ENCODE measurements at places on chromosomes 13 and 19. TPM values are rescaled to one million over a fixed set of nuclear protein-coding genes. Genes with fewer than 3 reads are reported as not detected.

- no peak overlapping the region for H3K4me3 ChIP-seq
- no peaks in the 10 kb centered on the region for H3K27me3 ChIP-seq
- H3K4me1 ChIP-seq = no peaks in the 10 kb centered on the region
- no peak for DNase-seq
- H3K36me3 ChIP-seq = no peaks in the 10 kb centered on the region
Observed at GRCh38 chr13:54078271-54078870, 1049.8 kb downstream of the OLFM4 start.

GRCh38 chr19:2246801-2247361 is 2.2 kb upstream of the AMH start:
- H3K36me3 ChIP-seq = peaks cover 63% of the 10 kb centered on the region
- no peak for DNase-seq
- H3K27me3 ChIP-seq = peaks cover 29% of the 10 kb centered on the region
- peaks cover 40% of the 10 kb centered on the region for H3K4me1 ChIP-seq

DNA sequence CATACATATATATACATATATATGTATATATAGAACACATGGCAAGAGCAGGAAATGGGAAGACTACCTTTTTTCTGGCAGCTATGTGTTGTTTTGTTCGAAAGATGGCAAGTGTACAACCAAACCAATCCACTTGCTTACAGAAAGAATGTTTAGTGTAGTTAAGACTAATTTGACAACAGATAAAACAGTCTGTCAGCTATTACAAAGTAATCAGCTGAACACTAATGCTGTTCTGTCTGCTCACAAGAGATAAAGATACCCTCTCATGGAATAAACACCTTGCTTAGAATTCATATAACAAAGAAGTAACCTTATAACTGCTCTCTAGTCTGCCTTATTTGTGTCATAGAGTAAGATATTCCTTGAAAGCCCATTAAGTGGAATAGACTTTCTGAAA is 858 bp upstream of the KCNRG start:
- DNase-seq = no peak
- peaks cover 13% of the 10 kb centered on the region for H3K4me1 ChIP-seq
- no peak overlapping the region for H3K4me3 ChIP-seq
- H3K27me3 ChIP-seq = no peaks in the 10 kb centered on the region
- peaks cover 33% of the 10 kb centered on the region for H3K36me3 ChIP-seq

DNA sequence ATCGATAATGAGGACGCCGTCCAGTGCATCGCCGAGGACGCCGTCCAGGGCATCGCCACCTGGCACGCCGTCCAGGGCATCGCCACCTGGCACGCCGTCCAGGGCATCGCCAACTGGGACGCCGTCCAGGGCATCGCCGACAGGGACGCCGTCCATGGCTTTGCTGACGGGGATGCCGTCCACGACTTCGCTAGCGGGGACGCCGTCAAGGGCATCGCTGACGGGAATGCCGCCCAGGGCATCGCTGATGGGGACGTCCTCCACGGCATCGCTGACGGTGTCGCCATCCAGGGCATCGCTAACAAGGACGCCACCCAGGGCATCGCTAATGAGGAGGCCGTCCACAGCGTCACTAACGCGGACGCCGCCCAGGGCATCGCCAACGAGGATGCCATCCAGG is 946.5 kb downstream of the TUBA3C start:
- no peak for DNase-seq
- no peaks in the 10 kb centered on the region for H3K36me3 ChIP-seq

DNA sequence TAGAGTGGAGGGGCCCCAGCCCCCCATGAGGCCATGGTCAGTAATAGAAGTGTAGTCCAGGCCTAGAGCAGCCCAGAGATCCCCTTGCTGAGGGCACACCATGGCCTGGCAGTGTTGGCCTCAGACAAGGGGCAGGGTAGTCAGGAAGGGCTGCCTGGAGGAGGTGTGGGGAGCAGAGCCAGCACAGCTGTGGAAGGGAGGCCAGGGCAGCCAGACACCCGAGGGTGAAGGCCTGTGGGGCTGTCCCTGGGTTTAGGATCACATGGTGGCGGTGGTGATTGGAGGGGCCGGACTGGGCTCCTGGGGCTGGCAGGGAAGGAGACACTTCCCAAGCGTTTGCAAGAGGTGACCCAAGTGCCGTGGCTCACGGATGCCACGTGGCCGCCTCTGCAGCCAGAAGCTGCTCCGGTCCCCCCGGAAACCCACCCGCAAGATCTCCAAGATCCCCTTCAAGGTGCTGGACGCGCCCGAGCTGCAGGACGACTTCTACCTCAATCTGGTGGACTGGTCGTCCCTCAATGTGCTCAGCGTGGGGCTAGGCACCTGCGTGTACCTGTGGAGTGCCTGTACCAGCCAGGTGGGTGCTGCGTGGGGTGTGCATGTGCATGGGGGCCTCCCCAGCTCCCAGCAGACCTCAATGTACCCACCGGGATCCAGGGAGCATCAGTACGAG is 11.6 kb upstream of the TEKTIP1 start:
- DNase-seq = no peak
- no peaks in the 10 kb centered on the region for H3K27me3 ChIP-seq
- no peak overlapping the region for H3K27ac ChIP-seq
- peaks cover 79% of the 10 kb centered on the region for H3K36me3 ChIP-seq

DNA sequence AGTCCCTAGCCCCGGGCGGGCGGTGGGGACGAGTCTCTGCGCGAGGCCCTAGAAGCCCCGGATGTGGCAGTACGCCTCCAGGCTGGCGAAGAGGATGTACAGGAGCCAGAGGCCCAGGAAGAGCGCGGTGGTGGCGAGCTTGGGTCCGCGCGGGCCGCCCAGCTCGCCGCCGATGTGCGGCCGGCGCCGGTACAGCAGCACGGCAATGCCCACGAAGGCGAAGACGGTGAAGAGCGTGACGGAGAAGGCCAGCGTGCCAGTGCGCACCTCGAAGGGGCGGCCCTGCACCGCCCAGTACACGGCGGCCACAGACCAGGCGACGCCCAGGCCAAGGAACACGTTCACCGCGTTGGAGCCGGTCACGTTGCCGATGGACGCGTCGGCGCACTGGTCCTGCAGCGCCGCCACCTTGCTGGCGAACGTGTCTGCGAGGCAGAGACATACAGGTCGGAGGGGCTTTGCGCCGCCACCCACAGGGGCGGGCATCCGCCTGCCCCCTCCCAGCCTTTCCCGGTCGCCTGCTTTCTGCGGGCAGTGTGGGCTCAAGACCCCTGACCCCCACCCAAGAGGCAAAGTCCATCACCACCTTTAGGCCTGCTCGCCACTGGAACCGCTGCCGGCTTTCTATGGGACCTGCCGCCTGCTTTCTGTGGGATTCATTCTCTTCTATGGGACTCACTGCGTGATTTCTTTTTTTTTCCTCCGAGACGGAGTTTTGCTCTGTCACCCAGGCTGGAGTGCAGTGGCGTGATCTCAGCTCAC is 10.9 kb upstream of the MEIS3 start:
- peaks cover 52% of the 10 kb centered on the region for H3K27me3 ChIP-seq
- H3K36me3 ChIP-seq = no peaks in the 10 kb centered on the region
- peak overlapping the region; percentile 20 for H3K4me3 ChIP-seq
- H3K4me1 ChIP-seq = peaks cover 34% of the 10 kb centered on the region

DNA sequence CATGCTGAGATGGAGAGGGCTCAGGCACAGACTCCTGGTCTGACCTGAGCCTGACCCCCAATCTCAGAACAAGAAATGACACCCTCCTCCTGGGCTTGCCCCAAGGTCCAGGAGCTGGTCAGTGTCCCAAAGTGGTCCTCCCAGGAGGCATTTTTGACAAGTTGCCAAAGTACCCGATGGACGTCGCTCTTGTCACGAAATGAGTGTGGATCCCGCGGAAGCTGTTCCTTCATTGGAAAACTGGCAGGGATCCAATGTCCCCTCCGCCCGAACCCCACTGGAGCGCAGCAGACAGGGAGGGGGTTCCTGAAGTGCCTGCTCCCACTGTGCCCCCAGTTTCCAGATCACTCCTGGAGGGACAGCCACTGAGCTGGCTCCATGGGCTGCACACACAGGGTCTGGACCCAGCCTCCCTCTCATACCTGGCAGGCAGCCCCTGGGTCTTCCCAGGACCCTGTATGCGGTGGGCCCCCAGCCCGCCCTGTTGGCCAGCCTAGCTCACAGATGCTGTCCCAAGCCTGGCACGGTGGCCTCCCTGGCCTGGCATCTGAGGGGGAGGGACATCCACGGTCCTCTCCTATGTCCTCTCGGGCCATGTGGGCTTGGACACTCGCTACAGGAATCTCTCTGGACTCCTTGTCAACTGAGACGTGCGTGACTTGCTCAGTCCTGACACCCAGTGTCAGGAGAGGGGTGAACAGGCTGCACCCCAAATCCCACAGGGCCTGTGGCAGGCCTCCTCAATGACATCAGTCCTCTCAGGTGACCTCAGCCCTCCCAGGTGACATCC is 12.8 kb upstream of the ZNF14 start:
- no peak overlapping the region for H3K27ac ChIP-seq
- no peaks in the 10 kb centered on the region for H3K4me1 ChIP-seq
- no peak for DNase-seq
- H3K36me3 ChIP-seq = no peaks in the 10 kb centered on the region
- H3K27me3 ChIP-seq = no peaks in the 10 kb centered on the region

- no peak for DNase-seq
- H3K27me3 ChIP-seq = no peaks in the 10 kb centered on the region
- no peak overlapping the region for H3K4me3 ChIP-seq
- H3K4me1 ChIP-seq = no peaks in the 10 kb centered on the region
- no peaks in the 10 kb centered on the region for H3K36me3 ChIP-seq
Observed at GRCh38 chr13:93296584-93296983, 70.0 kb downstream of the GPC6 start.

DNA sequence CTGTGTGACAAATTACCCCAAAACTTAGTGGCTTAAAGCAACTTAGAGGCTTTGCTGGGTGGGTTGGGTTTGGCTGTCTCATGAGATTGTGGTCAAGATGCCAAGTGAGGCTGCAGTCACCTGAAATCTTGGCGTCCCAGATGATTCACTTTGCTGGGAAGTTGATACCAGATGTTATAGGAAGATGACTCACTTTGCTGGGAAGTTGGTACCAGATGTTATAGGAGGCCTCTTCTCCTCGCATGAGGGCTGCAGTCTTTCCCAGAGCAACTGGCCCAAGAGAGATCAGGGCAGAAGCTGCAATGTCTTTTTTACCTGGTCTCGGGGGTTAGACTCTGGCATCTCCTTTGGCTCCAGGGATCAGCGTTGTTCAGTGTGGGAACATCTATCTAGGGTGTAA is 16.8 kb downstream of the TEX29 start:
- H3K4me1 ChIP-seq = no peaks in the 10 kb centered on the region
- DNase-seq = no peak

GRCh38 chr13:40126306-40127085 is 471.0 kb downstream of the COG6 start:
- peaks cover 7% of the 10 kb centered on the region for H3K4me1 ChIP-seq
- DNase-seq = no peak
- H3K4me3 ChIP-seq = no peak overlapping the region
- H3K27me3 ChIP-seq = no peaks in the 10 kb centered on the region
- no peaks in the 10 kb centered on the region for H3K36me3 ChIP-seq
- no peak overlapping the region for H3K27ac ChIP-seq

- H3K4me1 ChIP-seq = peaks cover 72% of the 10 kb centered on the region
- H3K36me3 ChIP-seq = peaks cover 2% of the 10 kb centered on the region
- peak overlapping the region; percentile 72 for H3K4me3 ChIP-seq
- H3K27ac ChIP-seq = peak overlapping the region; percentile 92
Observed at GRCh38 chr19:40752257-40752781, 1.3 kb downstream of the SNRPA start.

GRCh38 chr19:39847525-39847924 is 1.3 kb upstream of the FBL start:
- no peak for DNase-seq
- no peaks in the 10 kb centered on the region for H3K27me3 ChIP-seq
- no peak overlapping the region for H3K27ac ChIP-seq
- peaks cover 39% of the 10 kb centered on the region for H3K4me1 ChIP-seq

- H3K4me3 ChIP-seq = no peak overlapping the region
- H3K4me1 ChIP-seq = no peaks in the 10 kb centered on the region
- H3K27me3 ChIP-seq = no peaks in the 10 kb centered on the region
- no peaks in the 10 kb centered on the region for H3K36me3 ChIP-seq
Observed at GRCh38 chr13:105207572-105208293, 1327.7 kb downstream of the EFNB2 start.

- peaks cover 41% of the 10 kb centered on the region for H3K4me1 ChIP-seq
- H3K27ac ChIP-seq = peak overlapping the region; percentile 51
- H3K36me3 ChIP-seq = no peaks in the 10 kb centered on the region
- no peak for DNase-seq
- no peaks in the 10 kb centered on the region for H3K27me3 ChIP-seq
Observed at GRCh38 chr19:7830272-7830771, 304 bp downstream of the EVI5L start.

DNA sequence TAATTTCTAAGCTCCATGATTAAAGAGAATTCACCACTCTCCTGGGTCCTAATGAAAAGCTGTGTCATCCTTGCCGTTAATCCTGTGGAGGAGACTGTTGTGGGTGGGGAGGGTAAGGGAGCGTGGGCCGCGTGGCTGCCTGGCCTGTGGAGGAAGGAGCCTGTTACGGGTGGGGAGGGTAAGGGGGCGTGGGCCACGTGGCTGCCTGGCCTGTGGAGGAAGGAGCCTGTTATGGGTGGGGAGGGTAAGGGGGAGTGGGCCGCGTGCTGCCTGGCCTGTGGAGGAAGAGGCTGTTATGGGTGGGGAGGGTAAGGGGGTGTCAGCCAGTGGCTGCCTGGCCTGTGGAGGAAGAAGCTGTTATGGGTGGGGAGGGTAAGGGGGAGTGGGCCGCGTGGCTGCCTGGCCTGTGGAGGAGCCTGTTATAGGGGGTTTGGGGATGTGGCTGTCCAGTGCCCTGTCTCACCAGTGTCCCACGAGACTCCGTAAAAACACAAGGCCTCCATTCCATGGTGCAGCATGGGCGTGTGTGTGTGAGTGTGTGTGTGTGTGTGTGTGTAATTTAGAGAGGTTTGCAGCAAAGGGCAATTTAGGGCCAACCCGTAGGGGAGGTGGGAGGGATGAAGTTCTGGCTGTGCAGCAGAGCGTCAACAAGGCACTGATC is 15.6 kb upstream of the DCUN1D2 start:
- DNase-seq = no peak
- no peaks in the 10 kb centered on the region for H3K27me3 ChIP-seq
- no peak overlapping the region for H3K4me3 ChIP-seq
- H3K4me1 ChIP-seq = no peaks in the 10 kb centered on the region

- H3K36me3 ChIP-seq = no peaks in the 10 kb centered on the region
- H3K27ac ChIP-seq = peak overlapping the region; percentile 74
- H3K4me3 ChIP-seq = no peak overlapping the region
- DNase-seq = peak; percentile 87
Observed at GRCh38 chr13:40271931-40272775, 394.3 kb downstream of the FOXO1 start.

- H3K4me3 ChIP-seq = peak overlapping the region; percentile 60
- no peak overlapping the region for H3K27ac ChIP-seq
- peaks cover 7% of the 10 kb centered on the region for H3K36me3 ChIP-seq
- peaks cover 17% of the 10 kb centered on the region for H3K4me1 ChIP-seq
- no peaks in the 10 kb centered on the region for H3K27me3 ChIP-seq
- no peak for DNase-seq
Observed at GRCh38 chr19:19619181-19619848, 828 bp upstream of the PBX4 start.

GRCh38 chr13:43469791-43470190 is 317.0 kb downstream of the ENOX1 start:
- H3K27me3 ChIP-seq = no peaks in the 10 kb centered on the region
- H3K4me1 ChIP-seq = no peaks in the 10 kb centered on the region
- no peak overlapping the region for H3K4me3 ChIP-seq

PRSS57 gene
- total RNA-seq = not detected

IGSF23 gene
- total RNA-seq = not detected

MCF2L gene
- total RNA-seq = 25.4 TPM

MISP gene
- not detected for total RNA-seq

ANGPTL8 gene
- not detected for total RNA-seq

KLK2 gene
- total RNA-seq = not detected

PSG5 gene
- total RNA-seq = 0.47 TPM

PRRG2 gene
- total RNA-seq = 13.8 TPM

TRPC4 gene
- total RNA-seq = not detected

SPPL2B gene
- total RNA-seq = 97.6 TPM

OR1M1 gene
- total RNA-seq = not detected

SMAD9 gene
- total RNA-seq = 2.4 TPM

FAM83E gene
- total RNA-seq = 0.89 TPM

Measured in suprapubic skin (tissue), 4 donors.